CD4-positive, CD25-positive, alpha-beta regulatory T cell (primary cell): ENCODE measurements at places on chromosomes 4 and X.

GRCh38 chr4:182585321-182585720 is 331.9 kb downstream of the DCTD start:
- DNase-seq, result no peak

- no peak for DNase-seq
Observed at GRCh38 chrX:19956923-19957322, 33.9 kb downstream of the BCLAF3 start.

DNA sequence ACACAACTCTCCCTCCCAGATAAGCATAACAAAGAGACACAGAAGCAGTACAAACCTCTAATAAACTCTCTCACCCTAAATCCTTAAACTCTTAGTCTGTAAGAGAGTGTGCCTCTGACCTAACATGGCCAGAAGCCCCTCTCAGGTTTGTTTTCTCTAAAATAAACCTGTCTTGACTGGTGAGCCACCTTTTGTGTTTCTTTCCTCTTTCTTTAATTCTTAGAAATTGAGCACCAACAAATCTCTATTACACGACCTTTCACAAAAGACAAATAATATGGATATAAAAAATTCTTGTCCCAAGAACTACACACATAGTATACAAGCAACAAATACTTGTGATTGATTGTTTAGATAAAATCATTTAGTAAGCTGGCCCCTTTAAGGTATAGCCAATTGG is 573.7 kb downstream of the EPHA5 start:
- no peak for DNase-seq

GRCh38 chr4:38003628-38004027 is 43.4 kb downstream of the PTTG2 start:
- DNase-seq, result no peak

- no peak for DNase-seq
Observed at GRCh38 chrX:129634541-129634940, 20.2 kb downstream of the APLN start.
